ENCODE measurements at places on chromosomes 5 and 9.

DNA sequence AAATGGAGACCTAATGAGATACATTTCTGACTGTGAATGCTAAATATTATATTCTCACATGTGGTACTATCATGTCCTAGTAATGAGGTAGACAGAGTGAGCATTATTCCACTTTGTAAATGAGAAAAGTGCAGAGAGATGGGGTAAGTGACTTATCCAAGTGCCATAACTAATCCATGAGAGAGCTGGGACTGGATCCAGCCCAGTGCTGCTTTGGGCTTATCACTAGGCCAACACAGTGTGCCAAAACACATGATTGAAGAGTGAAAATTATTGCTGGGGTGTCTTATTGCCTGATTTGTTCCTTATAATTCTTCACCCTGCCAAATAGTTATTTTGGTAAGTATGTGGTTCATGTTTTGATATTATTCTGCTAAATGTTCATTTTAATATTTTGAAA is 442.2 kb upstream of the GRAMD2B start:
- no peak for DNase-seq

DNA sequence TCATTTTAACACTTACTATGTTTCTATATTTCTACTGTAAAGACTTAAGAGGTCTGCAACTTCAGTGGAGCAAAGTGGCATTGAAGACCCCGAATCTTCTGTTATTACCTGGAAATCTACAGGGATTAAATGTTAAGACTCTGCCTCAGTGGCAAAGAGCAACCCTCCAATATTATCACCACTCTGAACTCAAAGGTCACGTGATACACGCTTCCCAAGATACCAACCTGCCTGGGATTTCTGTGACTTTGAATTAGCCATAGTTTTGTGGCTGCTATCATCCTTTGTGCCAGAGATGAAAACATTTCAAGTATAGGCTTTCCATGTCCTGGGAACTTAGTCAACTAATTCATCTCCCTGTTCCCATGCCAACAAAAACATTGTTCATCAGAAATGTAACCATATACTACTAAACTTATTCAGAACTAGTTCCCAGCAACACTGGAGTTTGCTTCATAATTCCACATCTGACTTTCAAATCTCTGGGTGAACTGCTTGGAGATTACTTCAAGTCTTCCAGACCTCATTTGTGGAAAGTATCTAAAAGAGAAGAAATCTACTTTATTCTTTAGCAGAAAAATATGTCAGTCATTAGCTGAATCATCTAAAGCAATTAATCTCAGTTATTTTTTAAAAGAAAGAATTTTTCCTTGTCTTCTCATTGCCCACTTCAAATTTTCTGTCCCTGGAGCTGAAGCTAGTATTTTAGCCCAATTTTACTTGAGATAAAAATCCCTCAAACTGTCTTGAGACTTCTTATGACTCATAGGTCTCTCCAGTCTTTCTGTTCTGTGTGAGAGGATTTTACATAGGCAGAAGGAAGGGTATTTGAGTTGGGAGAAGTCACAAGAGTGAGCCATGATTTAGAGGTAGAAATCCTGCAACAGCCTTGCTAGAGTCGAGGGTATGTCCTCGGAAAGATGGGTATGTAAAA is 83.0 kb downstream of the ZNF462 start:
- no peak for DNase-seq

GRCh38 chr5:22651355-22651754 is 201.8 kb downstream of the CDH12 start:
- DNase-seq, result no peak

DNA sequence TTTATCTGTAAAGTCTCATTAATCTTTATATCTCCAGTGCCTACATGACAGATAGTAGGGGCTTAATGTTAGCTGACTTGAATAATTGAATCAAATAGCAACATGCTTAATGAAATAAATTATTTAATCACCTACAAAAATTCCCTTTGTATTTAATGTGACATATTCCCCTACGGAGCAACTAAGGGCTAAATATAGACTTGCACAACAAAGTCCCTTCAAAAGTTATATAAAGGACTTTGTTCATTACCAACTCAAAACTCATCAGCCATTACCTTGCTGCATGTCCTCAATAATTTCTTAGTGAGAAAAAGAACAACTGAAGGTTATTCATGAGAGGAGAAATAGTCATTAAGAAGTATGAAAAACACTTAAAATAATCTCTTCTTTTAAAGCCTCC is 424.6 kb downstream of the HCN1 start:
- no peak for DNase-seq

DNA sequence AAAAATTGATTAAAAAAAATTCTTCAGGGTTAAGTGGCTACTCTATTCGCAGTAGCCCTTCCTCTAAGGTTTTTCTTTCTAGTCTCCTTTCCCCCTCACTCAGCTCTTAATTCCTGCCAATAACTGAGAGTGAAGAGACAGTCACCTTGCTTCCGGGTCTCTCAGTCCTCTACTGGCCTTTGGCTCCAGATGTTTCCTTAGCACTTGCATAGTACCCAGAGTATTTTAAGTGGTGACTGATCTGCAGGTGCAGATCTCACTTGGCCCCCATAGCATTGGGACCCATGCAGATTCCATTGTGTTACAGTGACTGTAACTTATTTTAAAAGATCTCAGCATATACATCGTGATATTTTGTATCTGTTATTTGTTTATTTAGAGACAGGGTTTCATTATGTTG is 66.2 kb downstream of the GCNT1 start:
- DNase-seq, result no peak

DNA sequence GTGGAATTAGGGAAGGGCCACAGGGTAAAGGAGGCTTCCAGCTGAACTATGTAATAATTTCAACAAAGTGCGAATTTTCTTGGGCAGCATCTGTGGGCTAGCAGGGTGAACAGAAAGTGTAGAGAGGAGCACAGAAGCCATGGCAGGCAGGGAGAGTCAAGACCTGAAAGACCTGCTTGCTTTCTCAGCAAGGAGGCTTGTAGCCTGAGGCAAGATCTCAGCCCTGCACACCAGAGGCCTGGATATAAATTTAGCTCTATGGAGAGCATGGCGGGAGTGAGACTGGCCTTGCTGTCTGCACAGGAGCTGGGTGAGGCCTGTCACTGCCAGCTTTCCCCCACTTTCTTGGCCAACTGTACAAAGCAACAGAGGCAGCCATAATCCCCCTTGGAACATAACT is 32.1 kb upstream of the SH3TC2 start:
- DNase-seq, result no peak

DNA sequence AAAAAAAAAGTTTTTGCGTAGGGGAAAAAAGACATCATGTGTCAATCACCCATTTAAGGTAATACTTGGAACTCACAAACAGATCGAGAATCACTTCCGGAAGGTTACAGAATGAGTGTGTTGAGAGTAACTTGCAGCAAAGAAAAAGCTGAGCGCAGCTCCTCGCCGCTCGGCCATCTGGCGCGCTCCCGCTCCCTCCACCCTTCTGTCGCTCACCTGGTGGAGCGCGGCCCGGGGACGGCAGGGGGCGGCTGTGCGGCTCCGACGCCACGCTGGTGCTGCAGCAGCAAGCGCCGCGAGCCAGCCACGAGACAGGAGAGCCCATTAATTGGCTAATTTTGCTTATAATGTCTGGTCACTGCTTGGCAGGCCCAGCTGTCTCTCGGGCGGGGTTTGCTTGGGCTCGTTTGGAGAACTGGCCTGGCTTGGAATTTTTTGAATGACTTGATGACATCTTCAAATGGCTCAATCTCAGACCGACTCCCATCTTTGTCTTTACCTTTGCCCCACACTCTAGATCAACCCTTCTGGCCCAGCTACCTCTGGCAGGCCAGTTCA is 601.8 kb downstream of the CCDC171 start:
- no peak for DNase-seq

DNA sequence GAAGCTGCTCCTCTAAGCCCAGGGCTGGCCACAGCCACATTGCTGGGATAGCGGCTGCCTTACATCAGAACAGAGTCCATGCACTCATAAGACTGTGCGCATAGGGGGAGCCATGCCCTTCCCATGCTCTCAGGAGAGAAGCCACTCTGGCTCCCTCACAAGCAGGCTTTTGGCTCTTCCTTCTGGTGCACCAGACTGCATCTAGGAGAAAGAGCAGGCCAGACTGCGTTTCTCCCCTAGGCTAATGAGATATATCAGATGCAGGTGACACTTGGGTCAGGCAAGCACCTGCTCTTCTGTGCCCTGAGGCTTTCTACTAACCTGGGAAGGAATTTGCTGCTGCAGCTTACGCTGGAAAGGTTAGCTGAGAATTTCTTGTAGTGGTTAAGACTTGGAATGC is 43.2 kb upstream of the BRINP1 start:
- no peak for DNase-seq

DNA sequence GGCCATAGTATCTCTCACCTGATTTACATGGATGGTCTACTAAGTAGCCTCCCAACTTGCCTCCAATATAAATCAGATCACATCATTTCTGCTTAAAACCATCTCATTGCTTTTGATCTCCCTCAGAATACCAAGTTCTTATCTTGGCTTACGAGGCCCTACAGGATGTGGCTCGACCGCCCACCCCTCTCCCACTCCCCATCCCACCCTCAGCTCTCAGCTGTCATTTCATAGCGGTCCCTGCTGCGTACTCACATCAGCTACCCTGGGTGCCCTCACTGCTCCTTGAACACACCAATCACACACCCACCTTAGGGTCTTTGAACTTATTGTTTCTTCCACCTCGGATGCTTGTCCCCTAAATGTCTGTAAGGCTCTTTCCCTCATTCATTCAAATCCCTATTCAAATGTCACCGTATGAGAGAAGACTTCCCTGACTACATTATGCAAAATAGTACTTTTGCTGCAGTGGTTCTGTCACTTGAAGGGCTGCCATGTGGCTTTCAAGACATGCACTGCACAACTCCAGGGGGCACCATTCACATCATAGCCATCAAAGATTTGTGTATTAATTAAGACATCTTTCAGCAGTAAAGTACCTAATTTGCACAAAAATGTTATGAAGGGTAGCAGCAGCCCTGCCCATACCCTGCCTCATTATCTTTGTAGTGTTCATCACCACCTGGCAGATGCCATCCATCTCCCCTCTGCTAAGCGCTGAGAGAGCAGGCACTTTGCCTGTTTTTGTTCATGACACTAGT is 171.1 kb downstream of the ENC1 start:
- no peak for DNase-seq

- no peak for DNase-seq
Measured at GRCh38 chr9:89969881-89970639, 365.2 kb downstream of the GADD45G start.

- no peak for DNase-seq
Measured at GRCh38 chr5:73375191-73375545, 73.4 kb downstream of the FOXD1 start.

DNA sequence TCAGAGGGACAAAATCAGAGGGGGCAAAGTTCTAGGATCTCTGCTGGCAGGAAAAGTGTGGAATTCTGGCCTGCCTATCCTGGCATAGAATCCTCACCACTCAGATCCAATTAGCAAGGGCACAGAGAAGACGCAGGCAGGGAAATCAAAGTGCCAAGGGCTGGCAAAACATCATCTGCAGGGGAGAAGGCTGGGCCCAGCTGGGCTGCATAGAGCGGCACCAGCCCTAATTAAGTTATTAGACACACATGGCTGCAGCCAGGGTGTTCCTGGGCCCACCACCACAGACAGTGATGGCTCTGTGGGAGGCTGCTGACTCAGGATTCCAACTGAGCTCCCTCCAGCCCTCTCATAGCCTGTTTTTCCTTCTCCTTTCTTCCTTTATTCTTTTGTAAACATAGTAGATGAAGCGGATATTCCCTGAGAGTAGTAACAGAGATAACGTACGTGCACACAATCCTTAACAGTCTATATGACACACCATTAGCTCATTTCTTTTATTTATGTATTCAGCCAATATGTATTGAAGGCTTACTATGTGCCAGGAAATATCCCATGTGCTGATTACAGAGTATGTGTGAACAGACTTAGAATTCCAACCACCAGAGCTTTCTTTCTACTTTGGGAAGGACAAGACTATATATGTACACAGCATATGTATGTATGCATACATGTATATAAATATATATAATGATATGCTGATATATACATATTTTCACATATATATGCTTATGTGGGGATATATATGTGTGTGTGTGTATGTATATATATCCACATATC is 236.1 kb downstream of the ASTN2 start:
- DNase-seq, result no peak

DNA sequence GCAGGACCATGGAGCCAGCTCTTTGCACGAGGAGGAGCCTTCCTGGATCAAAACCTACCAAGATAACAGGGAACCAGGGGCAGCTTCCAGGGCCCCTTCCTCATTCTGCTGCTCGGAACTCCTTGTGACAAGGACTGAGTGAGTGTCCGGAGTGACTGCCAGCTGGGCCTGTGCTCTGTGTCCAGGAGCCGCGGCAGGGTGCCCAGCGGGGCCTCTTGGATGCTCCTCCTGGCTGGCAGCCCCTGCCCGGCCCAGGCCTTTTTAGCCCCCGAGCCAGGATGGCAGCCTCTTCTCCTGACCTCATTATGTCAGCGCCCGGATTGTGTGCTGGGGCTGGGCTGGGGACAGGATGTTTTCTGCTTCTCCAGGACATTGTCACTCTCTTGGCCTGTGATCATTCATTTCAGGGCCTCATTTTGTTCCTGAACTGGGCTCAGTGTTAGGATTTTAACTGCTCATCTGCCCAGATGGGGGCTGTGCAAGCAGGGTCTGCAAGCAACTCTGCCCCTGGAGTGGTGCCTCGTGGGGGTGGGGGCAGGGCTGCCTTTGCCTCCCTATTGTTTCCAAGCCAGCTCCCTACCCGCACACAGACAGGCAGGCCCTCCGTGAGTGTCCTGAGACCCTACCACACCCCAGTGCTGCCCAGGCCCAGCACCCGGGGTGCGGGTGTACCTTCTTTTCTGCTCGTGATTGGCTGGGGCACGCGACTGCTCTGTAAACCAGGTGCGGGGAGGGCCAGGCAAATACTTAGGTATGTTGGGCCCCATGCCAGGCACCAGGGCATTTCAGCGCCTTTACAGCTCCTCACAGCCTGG is 161.6 kb downstream of the COL23A1 start:
- DNase-seq, result no peak

- no peak for DNase-seq
Measured at GRCh38 chr5:123611406-123611709, 99.4 kb downstream of the CSNK1G3 start.

DNA sequence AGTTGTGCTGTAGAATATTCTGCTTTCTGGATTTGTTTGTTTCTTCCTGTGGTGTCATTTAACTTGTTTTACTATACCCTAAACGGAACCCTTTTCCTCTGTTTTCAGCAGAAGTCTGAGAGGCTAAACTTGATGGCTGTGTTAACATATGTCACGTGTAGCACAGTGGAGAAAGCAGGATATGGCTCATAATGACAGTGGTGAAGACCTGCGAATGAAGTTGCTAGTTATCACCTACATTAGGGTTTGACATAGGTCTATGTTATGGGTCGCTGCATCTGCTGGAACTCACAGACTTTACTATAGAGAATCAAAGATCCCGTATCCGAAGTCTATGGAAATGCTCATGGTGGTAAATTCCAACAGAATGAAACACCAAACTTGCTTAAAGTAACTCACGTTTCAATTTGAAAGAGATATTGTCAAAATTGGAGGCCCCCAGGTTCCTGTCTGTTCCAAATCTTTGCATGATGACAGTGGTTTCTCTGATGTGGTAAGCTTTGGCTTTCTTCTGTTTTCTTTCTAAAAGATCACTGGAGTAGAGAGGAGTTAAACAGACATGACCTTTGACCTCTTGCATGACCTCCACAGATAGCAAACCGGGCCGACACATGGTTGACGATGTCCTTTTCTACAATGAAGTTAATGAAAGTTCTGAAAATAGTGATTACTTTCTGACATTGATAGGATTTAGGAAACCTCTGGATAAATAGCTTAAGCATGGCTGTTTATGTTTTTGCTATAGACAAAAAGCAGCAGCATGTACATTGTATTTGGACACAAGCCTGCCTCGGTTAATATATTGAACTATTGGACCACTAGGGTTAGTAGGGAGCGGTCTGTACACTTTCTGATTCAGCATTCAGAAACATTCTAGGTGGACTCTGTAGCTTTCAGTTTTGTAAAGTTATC is 3.1 kb upstream of the CATSPER3 start:
- no peak for DNase-seq
